ENCODE measurements at places on chromosomes 3 and 15. TPM values are rescaled to one million over a fixed set of nuclear protein-coding genes. Genes with fewer than 3 reads are reported as not detected.

The CP gene
- not detected for polyA plus RNA-seq

The SLC25A20 gene
- polyA plus RNA-seq, result 10.2 TPM

The FAM81A gene
- 8.1 TPM for polyA plus RNA-seq

The NTRK3 gene
- polyA plus RNA-seq, result not detected

The LRRK1 gene
- 10.3 TPM for polyA plus RNA-seq

The GOLGA8S gene
- not detected for polyA plus RNA-seq

The MCF2L2 gene
- polyA plus RNA-seq, result not detected

The PLA2G4E gene
- not detected for polyA plus RNA-seq

The GOLGA6A gene
- not detected for polyA plus RNA-seq

The VWA5B2 gene
- polyA plus RNA-seq, result not detected

The VPS39 gene
- polyA plus RNA-seq, result 29.7 TPM

The MESP2 gene
- polyA plus RNA-seq, result not detected

The CCR5 gene
- polyA plus RNA-seq, result not detected

The DPPA2 gene
- polyA plus RNA-seq, result not detected

The MKRN3 gene
- 1.8 TPM for polyA plus RNA-seq

The GFM1 gene
- polyA plus RNA-seq, result 24.4 TPM

The PLSCR2 gene
- not detected for polyA plus RNA-seq

The ISL2 gene
- polyA plus RNA-seq, result not detected

The UCN2 gene
- not detected for polyA plus RNA-seq

The SLC24A5 gene
- not detected for polyA plus RNA-seq

The SLC28A2 gene
- polyA plus RNA-seq, result not detected

Measured in naive B cell (primary cell).